ENCODE measurements at places on chromosomes 4 and X. TPM values are rescaled to one million over a fixed set of nuclear protein-coding genes. Genes with fewer than 3 reads are reported as not detected.
A peak's percentile ranks its signal among the peaks of the same experiment; 100 is the strongest.

DNA sequence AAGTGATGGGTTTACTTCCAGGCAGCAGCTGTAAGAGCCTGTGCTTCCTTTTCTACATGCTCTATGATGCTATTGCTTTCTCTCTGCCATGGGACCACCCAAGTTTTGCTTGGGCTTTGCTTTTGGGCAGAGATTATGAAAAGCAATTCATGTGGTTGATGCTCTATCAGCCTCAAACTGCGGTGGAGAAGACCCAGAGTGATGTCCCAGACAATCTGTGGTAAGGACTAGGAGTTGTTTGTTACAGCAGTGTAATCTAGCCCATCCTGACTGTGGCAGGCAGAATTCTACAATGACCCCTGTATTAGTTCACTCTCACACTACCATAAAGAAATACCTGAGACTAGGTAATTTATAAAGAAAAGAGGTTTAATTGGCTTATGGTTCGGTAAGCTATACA is 9.2 kb upstream of the CYTL1 start:
- DNase-seq, result no peak
- no peak overlapping the region for H3K4me3 ChIP-seq
- no peak overlapping the region for H3K27ac ChIP-seq
- no peaks in the 10 kb centered on the region for H3K36me3 ChIP-seq

The GPAT3 gene
- total RNA-seq, result 11.3 TPM

The CLIC2 gene
- total RNA-seq, result 0.20 TPM

GRCh38 chrX:110402091-110402849 is 43.6 kb downstream of the RTL9 start:
- no peaks in the 10 kb centered on the region for H3K27me3 ChIP-seq
- no peak overlapping the region for H3K4me3 ChIP-seq
- no peak overlapping the region for H3K27ac ChIP-seq
- no peaks in the 10 kb centered on the region for H3K36me3 ChIP-seq
- no peak for DNase-seq

DNA sequence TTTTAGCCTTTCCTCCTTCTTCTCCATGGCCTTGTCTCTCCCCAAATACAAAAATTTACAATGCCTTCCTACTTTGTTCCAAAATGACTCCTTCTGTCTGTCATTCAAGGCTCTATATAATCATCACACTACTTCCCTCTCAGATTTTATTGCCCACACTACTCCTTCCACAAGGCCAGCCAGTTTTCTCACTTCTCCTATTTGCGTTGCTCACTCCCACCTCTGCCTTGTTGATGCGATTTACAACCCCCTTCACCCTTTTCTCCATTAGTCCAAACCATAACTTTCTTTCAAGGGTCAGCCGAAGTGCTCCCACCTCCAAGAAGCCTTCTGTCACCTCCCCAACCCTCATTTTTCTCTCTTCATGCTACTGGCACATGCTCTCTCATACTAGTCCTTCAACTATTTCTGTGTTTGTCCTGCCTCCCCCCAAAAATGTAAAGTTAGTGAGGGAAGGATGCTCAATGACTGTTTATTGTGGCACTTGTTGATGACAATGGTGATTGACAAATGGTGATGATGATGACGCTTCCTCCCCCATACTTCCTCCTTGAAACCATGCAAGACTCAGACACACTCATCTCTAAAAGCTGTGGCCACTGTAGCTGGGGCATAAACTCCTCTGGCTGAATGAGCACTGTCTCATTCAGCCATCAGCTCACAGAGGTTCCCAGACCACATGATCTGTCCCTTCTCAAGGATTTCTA is 2.7 kb upstream of the XKRX start:
- peak overlapping the region; percentile 45 for H3K27ac ChIP-seq
- H3K36me3 ChIP-seq, result no peaks in the 10 kb centered on the region
- peaks cover 11% of the 10 kb centered on the region for H3K4me1 ChIP-seq
- DNase-seq, result no peak
- no peaks in the 10 kb centered on the region for H3K27me3 ChIP-seq
- H3K4me3 ChIP-seq, result no peak overlapping the region

- no peak overlapping the region for H3K4me3 ChIP-seq
- no peak overlapping the region for H3K27ac ChIP-seq
- no peaks in the 10 kb centered on the region for H3K36me3 ChIP-seq
Observed at GRCh38 chr4:14701896-14702295, 300.4 kb upstream of the CPEB2 start.

GRCh38 chr4:62119195-62119594 is 919.1 kb downstream of the ADGRL3 start:
- no peak overlapping the region for H3K27ac ChIP-seq
